ENCODE measurements at places on chromosomes 16 and 17.
A peak's percentile ranks its signal among the peaks of the same experiment; 100 is the strongest.

DNA sequence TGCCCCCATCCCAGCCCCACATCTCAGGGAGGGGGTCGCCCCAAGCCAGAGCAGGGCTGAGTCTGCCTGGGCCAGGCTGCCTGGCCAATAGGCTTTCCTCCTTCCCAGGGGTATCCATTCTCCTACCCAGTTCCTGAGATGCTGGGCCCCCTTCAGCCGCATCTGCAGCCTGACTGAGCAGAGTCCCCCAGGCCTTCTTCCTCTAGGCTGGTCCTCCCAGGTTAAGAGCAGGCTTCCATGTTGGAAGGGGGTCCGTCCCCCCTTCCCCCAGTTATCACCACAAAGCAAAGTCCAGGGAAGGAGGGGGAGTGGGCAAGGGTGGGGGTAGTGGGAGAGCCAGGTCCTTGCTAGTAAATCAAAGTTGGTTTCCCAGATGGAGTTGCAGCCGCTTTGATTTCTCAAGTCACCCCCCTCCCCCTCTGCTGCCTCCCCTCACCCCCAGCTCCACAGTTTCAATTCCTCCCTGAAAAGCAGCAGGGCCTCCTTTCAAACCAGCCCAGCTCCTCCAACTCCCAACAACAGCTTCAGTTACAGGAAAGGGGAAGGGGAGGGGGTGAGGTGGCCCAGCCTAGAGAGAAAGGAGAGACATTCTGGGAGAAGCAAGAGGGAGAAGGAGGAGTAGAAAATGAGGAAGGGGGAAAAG, 9.5 kb upstream of the FZD2 start:
- no peak for DNase-seq

- DNase-seq = no peak
Measured at GRCh38 chr17:53844491-53845107, 21.9 kb downstream of the KIF2B start.

GRCh38 chr16:19697756-19698318, 20.2 kb downstream of the KNOP1 start:
- DNase-seq = no peak

GRCh38 chr17:43900183-43900857, 7.0 kb downstream of the MPP2 start:
- DNase-seq = peak; percentile 65

GRCh38 chr17:35901631-35902175, 21.5 kb upstream of the CCL5 start:
- DNase-seq = no peak

DNA sequence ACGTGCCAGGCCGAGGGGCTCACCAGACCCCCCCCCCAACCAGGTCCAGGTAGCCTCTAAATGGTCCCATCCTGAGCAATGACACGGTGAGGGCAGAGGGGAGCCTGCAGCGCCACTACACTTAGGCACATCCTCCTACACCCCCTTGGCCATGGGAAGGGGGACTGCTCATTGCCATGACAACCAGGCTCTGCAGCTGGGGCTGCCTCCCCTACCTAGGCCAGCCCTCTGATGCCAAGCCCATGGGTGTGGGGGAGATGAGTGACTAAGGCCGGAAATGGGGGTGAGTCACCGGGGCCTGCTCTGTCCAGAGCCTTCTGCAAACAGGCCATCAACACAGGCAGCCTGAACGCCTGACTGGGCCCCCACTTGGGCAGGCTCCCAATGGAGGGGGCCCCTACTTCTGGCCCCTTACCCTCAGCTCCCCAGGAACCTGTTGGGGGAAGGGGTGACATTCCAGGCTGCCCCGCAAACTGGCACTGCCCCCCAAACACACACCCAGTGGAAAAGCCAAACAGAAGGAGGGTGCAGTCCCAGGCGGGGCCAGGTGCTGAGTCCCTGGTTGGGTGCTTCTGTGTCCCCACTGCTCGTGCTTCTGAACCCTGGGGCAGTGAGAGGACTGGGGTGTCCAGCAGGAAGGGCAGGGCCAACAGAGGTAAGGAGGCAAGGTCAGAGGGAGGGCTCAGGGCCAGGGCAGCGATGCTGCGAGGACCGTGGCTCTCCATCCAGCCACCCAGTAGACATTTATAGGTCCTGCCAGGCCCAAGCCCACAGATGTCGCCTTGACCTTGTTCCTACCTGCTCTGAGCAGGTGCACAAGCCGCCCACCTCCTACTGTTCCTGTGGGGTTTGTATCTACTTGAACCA, 8.2 kb downstream of the PLCD3 start:
- DNase-seq = no peak

GRCh38 chr16:74901606-74902005, 83.3 kb downstream of the WDR59 start:
- no peak for DNase-seq

DNA sequence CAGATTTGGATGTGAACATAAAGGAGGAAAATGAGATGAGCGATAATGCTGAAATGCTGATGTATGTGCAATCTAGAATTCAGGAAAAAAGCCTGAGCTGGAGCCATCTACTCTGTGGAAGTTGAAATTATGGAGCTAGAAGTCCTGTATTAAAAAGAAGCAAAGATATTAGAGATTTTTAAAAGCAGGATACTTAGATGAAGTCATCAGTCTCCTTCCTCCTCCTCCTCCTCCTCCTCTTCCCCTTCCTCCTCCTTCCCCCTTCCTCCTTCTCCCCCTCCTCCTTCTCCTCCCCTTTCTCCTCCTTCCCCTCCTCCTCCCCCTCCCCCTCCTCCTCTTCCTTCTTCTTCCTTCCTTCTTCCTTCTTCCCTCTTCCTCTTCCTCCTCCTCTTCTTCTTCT, 823.8 kb upstream of the CA10 start:
- no peak for DNase-seq

DNA sequence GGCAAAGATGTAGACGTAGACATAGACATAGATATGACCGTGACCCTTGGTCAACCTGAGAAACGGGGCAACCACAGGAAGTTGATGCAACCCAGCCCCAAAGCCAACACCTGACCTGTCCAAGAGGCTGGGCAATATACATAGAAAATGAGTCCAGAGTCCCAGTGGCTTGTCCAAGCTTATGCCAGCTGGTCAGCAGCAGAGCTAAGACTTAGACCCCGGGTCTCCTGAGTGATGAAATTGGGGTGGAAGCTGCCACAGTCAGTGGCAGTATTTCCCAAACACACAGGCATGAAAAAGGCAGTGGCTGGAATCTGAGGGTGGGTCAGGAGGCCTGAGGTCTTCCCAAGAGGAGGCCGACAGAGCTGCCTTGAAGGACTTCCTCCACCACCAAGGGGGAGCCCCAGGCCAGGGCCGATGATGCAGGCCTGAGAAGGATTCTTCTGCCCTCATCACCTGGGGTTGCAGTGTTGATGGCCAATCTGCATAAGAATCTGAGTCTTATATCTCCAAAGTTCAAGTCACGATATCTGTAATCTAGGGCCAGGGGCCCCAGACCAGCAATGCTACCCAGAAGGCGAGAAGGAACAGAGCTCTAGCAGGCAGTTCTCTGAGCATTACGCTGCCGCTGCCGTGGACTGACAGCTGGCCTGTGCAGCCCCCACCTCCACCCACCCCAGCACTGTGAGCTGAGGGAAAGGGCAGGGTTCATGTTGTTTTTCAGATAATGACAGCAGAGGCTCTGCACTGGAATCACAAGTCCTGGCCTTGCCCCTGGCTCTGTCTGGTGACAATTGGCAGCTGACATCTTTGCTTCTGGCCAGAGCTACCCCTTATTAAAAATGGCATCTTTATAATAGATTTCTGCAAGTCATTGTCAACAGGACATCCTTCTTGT, 72.7 kb downstream of the GNAO1 start:
- DNase-seq = no peak

- DNase-seq = no peak
Measured at GRCh38 chr17:40551091-40551878, 14.0 kb downstream of the CCR7 start.

DNA sequence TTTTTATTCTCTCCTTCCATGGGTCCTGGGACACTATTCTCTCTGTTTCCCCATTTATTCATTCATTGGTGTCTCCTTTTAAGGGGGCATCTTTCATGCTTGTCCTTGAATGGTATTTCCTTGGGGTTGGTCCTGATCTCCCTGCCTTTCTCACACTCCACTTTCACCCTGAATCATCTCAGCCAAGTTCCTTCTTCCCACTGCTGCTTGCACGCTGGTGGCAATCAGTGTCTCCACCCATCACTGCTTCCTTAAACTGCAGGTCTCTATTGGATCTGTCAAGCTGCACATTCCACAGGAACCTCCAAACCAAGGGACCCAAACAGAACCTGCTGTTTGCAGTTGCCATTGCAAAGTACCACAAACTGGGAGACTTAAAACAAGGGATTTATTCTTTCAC, 89.3 kb upstream of the SDK2 start:
- DNase-seq = no peak

- no peak for DNase-seq
Measured at GRCh38 chr17:50186661-50187393, 14.6 kb downstream of the COL1A1 start.

- DNase-seq = no peak
Measured at GRCh38 chr17:15418781-15419180, 48.6 kb downstream of the CDRT4 start.

DNA sequence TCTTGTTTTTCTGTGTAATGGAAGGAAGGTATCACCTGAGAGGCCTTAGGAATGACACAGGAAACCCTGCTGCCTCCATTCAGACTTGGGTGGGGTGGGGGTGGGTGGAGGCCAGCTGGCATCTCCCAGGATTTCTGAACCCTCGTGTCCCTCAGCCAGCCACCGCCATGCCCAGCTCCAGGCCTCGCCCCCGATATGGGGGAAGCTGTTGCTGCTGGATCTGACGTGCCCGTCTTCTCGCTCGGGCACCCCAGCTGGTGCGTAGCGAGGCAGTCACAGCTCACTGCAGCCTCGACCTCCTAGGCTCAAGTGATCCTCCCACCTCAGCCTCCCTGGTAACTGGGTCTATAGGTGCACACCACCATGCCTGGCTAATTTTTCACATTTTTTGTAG, 220.0 kb upstream of the CHMP6 start:
- DNase-seq = no peak

DNA sequence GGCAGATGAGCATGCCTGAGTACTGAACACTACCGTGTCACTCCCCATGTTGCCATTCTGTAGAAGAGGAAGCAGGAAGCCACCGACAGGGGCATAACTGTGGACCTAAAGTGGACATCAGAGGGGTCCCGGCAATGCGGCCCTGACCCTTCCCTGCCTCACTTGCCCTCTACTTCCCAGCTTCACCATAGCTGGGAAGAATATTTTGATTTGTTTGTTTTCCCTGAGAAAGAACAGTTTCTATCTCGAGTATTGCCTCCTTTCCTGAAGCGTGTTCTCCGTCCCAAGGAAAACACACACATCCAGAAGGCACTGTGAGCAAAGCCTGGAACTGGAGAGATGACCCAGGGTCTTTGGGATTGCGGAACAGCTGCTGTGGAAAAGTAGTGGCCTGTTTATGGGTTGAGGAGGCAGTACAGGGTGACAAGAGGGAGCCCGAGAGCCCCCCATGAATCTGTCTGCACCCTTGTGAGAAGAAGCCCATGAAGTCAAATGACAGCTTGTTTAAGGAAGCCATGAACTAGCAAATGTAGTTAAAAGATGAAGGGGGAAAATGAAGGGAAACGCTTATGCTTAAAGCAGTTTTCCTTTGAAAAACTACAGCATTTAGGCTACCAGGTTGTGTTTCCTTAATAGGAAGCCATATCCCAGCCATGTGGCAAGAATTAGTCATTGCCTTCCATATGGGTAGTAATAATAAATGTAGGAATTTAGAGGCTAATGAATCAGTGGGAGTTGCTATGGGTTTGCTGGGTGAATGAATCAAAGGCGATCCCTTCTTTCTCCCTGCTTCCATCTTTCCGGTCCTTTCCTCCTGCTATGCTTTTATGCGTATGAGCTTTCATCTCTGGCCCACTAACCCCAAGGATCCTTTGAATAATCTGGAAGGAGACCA, 90.0 kb upstream of the TBX2 start:
- DNase-seq = no peak

DNA sequence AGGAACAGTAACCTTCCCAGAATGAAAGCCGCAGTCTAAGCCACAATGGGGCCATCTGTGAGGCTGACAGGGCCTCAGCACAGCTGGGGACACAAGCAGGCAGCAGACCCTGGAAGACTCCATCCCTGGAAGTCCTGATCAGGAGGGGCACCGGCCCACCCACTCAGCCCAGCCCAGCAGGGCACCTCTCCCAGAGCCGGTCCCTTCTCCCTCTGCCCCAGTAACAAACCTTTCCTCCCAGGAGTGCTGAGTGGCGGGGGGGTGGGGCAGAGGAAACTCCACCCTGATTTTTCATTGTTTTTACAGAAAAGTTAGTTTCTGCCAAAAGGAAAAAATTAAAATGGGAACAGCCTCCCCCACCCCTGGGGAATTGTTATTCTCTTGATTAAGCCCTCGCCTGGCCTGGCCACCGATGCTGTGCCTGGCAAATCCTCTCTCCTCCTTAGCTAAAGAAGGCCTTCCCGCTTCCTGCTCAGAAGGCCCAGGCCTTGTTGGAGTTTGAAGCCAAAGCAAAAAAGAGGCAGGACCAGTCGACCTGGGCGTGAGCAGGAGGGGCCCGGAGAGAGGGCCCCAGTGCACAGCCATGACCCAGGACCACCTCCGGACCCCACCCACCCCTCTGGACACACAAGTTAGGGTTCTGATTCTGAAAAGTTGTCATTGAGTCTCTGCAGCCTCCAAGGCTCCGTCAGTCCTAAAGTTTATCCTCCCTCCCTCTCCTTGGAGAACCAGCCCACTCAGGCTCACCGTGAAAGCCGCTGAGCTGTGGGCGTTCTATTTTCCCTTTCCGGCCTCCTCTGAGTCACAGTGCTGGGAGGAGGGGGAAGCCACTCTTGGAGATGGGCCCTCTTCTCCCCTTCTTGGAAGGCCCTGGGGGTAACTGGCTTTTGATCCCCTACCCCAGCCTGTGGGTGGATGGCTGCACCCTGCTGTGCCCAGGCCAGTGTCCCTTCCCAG, 128.4 kb upstream of the TNRC6C start:
- no peak for DNase-seq

DNA sequence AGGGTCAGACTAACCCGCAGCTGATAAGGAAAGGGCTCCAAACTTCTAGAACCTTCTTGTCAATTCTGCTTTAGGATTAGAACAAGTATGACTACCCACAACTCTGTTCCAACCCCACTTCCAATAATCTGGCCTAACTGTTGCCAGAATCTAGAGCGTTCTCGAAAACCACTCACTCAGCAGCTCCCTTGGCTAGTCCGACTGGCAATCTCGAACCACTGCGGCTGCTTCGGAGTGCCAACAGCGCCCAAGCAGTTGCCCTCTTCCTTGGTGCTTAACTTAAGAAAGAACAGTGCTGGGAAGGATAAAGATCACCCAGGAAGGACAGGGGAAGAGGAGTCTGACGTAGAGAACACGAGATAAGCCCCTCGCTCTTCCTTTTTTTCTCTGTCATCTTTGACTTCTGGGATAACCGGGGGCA, 818 bp downstream of the DNAJC7 start:
- no peak for DNase-seq

- DNase-seq = no peak
Measured at GRCh38 chr17:50033316-50033715, 22.6 kb upstream of the ITGA3 start.
